ENCODE measurements at places on chromosomes 3 and 15.

- DNase-seq = no peak
Observed at GRCh38 chr3:72520690-72521308, 327.4 kb downstream of the SHQ1 start.

DNA sequence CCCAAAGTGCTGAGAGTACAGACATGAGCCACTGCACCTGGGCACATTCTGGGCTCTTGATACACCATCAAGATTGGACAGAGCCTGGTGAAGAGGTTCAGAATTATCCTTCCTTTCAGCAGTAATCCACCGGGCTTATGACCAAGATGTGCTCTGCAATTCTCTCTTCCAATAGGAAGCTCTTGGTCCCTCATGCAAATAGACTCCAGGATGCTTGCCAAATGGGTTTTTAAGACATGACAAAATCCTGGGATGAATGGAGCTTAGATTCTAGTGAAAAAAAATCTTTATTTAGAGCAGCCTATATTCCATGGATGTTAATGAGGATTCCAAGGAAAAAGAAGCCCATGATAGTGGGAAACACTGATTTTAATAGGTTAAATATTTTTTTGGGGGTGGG is 119.1 kb downstream of the SV2B start:
- no peak for DNase-seq

- DNase-seq = peak; percentile 29
Observed at GRCh38 chr15:60375306-60375705, 22.5 kb downstream of the ANXA2 start.

DNA sequence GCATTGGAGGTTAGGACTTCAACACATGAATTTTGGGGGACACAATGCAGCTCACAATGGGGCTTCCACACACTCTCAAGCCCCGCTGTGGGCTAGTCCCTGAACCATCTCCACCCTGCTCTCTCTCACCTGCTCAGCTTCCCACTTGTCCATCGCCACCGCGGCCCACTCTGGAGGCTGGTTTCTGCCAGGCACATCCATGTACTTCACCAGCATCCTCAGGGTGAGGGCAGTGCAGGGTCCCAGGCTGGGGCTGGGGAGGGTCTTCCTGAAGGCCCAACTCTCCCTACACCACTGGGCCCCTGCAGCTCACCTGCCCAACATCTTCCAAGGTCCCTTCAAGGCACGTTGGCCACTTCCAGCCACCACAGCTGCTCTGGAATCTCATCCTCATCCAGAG is 46.4 kb downstream of the KLF15 start:
- no peak for DNase-seq

- DNase-seq = no peak
Observed at GRCh38 chr3:41126472-41126871, 72.8 kb upstream of the CTNNB1 start.

GRCh38 chr3:16430717-16431630 is 82.5 kb downstream of the RFTN1 start:
- DNase-seq = no peak

DNA sequence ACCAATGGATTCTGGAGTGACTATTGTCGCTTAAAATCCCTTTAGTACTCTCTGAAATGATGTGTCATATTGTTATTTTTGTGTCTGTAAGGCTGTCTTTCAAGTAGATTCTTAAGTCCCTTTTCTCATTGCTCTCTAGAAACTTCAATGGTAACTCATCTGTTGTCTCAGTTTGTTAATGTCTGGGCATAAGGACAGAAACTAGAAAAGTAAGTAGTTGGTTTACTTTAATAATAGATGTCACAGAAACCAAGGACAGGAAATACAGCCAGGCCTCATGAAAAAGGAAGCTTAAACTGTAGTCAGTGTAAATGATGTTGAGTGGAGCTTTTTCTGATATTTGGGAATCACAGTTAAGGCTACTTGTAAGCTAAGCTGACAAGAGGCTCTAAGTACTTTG is 730.2 kb upstream of the DPPA4 start:
- no peak for DNase-seq

- DNase-seq = no peak
Observed at GRCh38 chr15:40059821-40060220, 20.8 kb upstream of the SRP14 start.

GRCh38 chr15:100198442-100198841 is 143.3 kb downstream of the ADAMTS17 start:
- DNase-seq = peak; percentile 74

GRCh38 chr3:19221081-19221480 is 72.8 kb downstream of the KCNH8 start:
- DNase-seq = no peak

- DNase-seq = peak; percentile 29
Observed at GRCh38 chr3:29430558-29430971, 149.7 kb downstream of the RBMS3 start.

DNA sequence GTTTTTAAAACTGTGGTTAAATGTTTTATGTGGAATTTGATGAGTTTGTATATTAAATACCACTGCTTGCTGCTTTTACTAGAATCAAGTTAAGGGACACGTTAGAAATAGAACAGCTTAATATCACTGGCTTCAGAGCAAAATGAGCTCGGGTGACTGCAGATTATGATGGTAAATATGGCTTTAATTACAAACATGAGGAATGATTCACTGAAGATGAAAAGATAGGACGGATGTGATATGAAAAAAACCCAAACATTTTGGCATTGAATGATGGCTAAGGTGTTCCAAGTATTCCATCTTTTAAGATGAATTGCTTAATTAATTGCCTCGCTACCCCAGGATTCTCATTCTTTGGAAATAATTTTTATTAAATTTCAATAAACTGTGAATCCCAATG is 33.7 kb downstream of the SLC24A1 start:
- no peak for DNase-seq

DNA sequence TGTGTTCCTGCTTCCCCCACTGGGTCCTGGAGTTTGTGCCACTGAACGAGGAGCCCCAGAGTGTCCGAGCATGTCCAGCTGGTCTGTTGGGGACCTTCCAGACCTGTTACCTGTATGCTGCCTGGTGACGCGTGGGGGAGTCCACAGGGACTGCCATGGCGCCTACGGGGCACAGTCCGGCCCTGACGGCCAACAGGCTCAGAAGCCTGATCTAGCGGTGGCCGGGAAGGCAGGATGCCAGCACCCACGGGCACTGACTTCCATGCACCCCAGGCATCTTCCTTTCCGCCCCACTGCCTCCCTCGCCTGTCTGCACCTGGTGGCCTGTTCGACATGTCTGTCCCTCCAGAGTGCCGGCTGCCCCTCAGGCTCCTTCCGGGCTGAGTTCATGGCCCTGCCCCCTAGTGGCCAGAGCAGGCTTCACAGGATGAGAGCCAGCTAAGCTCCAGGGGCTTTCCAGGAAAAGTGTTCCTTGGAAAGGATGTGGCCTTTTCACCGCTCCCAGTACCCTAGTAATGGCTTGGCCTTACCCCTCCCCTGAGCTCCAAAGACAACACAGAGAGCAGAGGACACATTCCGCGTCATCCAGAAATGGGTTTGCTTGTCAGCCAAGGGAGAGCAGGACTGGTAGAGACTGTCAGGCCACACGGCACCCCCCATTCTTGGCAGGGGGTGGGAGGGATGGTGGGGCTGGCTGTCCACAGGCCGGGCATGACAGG is 35.7 kb downstream of the NGRN start:
- peak; percentile 60 for DNase-seq

- peak; percentile 62 for DNase-seq
Observed at GRCh38 chr3:46960081-46960701, 16.4 kb downstream of the CCDC12 start.

DNA sequence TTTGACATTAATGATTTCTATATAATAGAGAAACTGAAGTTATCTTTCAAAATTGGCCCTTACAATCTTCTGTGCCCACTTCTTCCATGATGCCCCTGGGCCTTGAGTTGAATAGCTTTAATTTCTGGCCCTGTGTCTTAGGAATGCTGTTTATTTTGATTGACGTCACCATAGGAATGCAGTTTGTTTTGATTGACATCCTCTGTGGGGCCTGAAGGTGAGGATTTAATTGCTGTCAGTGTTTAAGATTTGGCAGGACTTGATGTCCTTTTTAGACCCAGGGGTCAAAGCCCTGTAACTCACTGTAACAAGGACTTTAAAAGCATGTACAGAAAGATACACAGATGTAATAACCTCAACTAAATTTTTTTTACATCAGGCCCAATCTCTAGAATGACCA is 83.3 kb downstream of the GLDN start:
- DNase-seq = no peak

GRCh38 chr15:98518823-98519561 is 129.3 kb upstream of the IGF1R start:
- DNase-seq = peak; percentile 93

- peak; percentile 62 for DNase-seq
Observed at GRCh38 chr3:51671734-51672475, 853 bp downstream of the TEX264 start.

DNA sequence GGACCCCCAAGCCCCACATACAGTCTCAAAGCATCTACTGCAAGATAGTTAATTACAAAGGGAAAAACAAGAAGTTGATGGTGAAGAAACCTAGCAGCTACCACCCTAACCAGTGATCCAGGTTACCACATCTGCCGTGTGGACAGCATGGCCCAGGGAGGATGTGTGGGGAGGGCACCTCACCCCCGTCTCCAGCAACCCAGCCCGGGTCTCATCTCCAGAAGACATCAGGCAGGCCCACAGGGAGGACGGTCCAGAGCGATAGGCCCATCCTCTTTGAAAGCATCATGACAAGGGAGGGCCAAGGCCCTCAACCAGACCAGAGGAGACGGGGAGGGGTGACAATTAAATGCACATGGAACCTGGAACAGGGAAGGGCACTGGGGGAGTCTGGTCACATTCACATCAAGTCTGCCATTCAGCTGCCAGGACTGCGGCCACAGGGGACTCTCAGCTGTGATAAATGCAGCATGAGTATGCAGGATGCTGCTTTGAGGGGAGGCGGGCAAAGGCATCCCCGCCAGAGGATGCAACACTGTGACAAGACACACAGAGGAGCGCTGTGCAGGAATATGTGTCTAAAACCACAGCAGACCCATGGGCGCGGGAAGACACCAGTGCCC is 18.8 kb downstream of the ZXDC start:
- no peak for DNase-seq

GRCh38 chr3:151707216-151707615 is 26.5 kb upstream of the AADACL2 start:
- no peak for DNase-seq

GRCh38 chr3:99731499-99731898 is 86.2 kb upstream of the CMSS1 start:
- DNase-seq = no peak

DNA sequence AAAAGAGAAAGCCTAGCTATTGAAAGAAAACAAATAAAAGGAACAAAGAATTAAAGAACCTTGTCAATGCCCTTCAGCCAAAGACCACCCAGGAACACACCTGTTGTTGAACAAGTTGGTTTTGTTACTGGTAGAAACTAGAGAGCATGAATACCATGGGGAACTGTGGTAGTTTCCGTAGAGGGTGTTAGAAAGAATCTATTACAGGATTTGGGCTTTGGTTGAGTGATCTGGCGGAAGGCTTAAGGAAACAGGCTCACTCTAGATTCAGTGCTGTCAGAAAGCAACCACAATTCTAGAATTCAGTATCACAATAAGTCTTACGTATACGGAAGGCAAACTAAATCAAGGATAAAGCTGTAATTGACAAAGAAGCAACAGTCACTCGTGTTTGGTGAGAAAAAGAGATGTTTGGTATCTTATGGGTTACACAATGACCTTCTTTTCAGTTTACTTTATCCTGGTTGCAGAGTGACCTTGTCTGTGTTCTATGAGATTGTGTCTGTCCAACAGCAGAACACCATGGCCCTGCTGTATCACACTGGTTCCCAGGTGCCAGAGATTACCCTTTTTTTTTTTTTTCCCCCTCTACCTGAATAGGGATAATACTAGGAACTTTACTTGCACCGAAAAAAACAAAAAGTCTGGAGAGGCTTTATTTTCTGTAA is 265.9 kb downstream of the SHQ1 start:
- DNase-seq = peak; percentile 40

- DNase-seq = peak; percentile 39
Observed at GRCh38 chr3:72694398-72694797, 153.8 kb downstream of the SHQ1 start.

DNA sequence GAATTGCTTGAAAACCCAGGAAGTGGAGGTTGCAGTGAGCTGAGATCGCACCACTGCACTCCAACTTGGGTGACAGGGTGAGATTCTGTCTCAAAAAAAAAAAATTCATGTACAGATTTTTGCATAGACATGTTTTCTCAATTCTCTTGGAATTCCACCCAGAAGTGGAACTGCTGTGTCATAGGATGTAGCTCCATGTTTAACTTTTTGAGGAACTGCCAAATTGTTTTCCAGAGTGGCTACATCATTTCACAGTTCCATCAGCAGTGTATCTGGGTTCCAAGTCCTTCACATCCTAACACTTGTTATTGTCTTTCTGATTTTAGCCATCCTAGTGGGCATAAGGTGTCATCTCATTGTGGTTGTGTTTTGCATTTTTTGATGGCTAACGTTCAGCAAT is 9.9 kb downstream of the CAPN7 start:
- no peak for DNase-seq

- peak; percentile 75 for DNase-seq
Observed at GRCh38 chr15:96285305-96285704, 45.2 kb upstream of the NR2F2 start.

DNA sequence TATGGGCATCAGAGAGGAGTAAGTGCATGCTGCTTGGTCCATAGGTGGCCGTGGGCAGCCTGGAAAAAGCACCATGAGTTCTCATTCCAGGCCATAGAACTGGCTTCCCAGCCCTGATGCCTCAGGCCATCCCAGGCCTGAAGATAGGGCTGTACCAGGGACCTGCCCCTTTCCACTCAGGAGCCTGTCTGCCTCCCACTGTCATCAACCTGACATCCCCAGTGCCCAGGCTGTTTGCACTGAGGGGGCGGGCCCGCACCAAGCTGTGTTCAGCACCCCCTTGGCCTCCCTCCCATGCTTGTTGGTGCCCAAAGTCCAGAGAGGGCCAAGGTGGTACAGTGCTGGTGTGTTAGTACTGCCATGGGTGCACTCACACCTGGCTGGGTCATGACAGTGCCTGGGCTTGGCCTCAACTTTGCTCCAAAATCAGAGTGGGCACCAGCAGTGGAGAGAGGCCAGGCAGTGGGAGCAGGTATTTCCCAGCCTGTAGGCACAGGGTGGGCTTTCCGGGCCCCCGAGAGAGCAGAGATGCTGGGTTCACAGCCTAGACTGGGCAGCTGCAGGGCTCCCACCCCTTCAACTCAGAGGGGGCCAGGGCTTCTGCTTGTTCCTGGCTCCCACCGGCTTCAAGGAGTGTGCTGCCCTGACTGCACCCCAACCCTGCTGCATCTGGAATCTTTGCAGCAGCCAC is 556.1 kb downstream of the SI start:
- DNase-seq = no peak

- DNase-seq = no peak
Observed at GRCh38 chr3:134082582-134082981, 52.9 kb upstream of the SLCO2A1 start.

- peak; percentile 77 for DNase-seq
Observed at GRCh38 chr3:100954990-100955389, 38.2 kb downstream of the ABI3BP start.

DNA sequence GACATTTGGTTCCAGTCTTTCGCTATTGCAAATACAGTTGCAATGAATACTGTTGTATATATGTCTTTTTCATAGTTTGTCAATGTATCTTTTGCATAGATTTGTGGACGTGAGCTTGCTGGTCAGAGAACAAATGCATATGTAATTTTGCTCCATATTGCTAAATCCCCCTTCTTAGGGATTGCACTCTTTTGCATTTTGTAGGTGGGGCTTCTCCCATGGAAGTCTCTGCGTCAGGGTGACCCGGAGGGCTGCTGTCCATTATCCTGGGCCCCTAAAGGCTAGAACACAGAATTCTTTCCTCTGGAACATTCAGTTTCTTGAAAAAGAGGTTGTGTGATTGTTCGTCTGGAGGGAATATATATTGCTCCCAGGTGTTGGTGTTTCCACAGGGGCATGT is 25.2 kb upstream of the KLHL25 start:
- no peak for DNase-seq

GRCh38 chr15:62788224-62788623 is 254.3 kb upstream of the TPM1 start:
- no peak for DNase-seq
